Mucosa of descending colon (tissue), 3 donors: ENCODE measurements at places on chromosomes 12 and 14. TPM values are rescaled to one million over a fixed set of nuclear protein-coding genes. Genes with fewer than 3 reads are reported as not detected.
A peak's percentile ranks its signal among the peaks of the same experiment; 100 is the strongest.

DNA sequence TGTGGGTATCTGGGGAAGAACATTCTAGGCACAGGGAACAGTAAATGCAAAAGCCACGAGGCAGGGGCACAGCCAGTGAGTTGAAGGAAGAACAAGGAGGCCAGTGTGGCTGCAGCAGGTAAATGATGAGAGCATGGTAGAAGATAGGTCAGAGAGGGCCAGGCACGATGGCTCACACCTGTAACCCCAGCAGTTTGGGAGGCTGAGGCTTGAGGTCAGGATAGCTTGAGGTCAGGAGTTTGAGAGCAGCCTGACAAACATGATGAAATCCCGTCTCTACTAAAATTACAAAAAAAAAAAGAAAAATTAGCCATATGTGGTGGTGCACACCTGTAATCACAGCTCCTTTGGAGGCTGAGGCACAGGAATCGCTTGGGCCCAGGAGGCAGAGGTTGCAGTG lies 86.7 kb upstream of the ESRRB start:
- DNase-seq: no peak

DNA sequence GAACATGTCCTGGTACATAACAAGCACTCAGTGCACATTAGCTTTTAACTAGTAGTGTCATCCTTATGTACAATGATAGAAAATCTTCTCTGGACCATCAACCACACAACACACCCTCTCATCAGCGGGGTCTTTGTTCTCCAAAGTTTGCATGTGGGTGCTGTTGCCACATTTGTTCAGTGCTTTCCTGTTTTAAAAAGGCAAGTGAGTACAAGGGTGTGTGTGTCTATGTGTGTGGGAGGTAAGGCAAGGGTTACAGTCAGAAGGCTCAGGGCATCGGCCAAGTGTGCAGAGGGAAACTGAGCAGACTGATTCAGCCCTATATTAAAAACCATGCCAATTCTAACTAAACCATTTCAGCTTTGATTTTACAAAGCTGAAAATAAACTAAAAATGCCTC lies 17.9 kb downstream of the KRT76 start:
- no peak for DNase-seq

GRCh38 chr12:104738776-104739642 lies 219.1 kb downstream of the SLC41A2 start:
- DNase-seq: no peak

- no peak for DNase-seq
These were observed 2.1 kb downstream of the TESC start for GRCh38 chr12:117097159-117097558.

- no peak for DNase-seq
These were observed 144.2 kb downstream of the KICS2 start for GRCh38 chr12:64077922-64078321.

DNA sequence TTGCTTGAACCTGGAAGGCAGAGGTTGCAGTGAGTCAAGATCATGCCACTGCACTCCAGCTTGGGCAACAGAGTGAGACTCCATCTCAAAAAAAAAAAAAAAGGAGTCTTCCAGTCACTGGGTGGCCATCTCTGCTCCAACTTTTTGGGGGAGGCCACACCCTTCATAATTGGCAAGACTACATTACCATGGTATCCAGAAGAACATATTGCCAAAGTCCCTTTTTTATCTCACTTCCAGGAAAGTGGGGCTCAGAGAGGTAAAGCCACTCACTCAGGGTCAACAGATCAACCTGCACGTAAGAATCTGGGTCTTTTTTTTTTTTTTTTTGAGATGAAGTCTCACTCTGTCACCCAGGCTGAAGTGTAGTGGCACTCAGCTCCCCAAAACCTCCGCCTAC lies 5.0 kb upstream of the CD63 start:
- DNase-seq: no peak

GRCh38 chr12:14960548-14961465 lies 594 bp downstream of the ARHGDIB start:
- DNase-seq: no peak

DNA sequence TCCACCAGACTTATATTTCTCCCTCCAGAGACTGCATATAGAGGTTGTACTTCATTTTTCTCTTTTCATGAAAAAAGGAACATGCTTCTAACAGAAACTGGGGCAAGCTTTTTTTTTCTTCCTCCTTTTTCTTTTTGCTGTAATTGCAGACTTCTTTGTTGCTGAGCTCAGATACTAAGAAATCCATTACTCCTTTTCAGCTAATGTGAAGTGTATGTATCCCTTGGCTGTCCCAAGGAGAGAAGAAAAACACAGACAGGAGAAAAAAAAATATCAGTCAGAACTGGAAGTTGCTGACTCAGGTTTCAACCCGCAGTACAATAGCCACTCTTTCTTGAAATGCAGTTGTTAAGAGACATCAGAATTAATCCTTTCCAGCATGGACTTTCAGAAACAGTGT lies 1248.4 kb downstream of the LRFN5 start:
- no peak for DNase-seq

- no peak for DNase-seq
These were observed 68.2 kb downstream of the ATP23 start for GRCh38 chr12:58009405-58010195.

- DNase-seq: peak; percentile 61
These were observed 1059.8 kb downstream of the TMEM121 start for GRCh38 chr14:106586098-106586704.

- no peak for DNase-seq
These were observed 99.9 kb downstream of the TMTC3 start for GRCh38 chr12:88241862-88242570.

DNA sequence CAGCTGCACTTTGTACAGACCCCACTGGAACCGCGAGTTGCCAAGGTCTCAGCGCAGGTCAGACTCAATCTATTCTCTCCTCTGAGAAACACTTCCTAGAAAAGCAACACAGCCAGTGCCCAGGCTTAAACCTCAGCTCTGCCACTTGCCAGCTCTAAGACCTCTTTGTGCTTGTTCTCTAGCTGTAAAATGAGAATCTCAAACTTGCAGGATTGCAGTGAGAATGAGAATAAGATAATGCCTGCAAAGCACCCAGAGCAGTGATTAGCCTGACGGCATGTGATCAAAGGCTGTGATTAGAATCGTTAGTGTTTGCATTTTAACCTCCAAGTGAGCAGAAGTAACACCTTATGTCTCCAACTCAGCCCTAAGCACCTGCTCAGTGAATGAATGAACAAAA lies 21.3 kb downstream of the ANO2 start:
- no peak for DNase-seq

DNA sequence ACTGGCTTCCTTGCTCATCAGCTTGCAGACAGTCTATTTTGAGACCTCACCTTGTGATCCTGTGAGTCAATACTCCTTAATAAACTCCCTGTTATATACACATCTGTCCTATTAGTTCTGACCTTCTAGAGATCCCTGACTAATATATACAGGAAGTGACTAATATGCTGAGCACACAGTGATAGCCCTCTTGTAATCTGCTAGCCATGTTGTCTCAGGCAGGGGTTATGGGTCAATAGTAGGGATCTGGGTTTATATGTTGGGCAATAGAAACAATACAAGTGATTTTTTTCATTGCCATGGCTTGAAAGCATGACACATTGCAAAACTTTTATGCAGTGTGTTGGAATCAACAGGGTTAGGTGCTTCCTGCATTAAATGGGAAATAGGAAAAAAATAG lies 562.2 kb downstream of the GALC start:
- no peak for DNase-seq

The RBP5 gene
- total RNA-seq: 2.5 TPM

GRCh38 chr14:51575349-51576116 lies 76.2 kb upstream of the FRMD6 start:
- no peak for DNase-seq

GRCh38 chr12:70744178-70744577 lies 106.9 kb upstream of the PTPRB start:
- DNase-seq: no peak

The ANO4 gene
- total RNA-seq: 1.9 TPM

The FLRT2 gene
- total RNA-seq: 4.9 TPM

DNA sequence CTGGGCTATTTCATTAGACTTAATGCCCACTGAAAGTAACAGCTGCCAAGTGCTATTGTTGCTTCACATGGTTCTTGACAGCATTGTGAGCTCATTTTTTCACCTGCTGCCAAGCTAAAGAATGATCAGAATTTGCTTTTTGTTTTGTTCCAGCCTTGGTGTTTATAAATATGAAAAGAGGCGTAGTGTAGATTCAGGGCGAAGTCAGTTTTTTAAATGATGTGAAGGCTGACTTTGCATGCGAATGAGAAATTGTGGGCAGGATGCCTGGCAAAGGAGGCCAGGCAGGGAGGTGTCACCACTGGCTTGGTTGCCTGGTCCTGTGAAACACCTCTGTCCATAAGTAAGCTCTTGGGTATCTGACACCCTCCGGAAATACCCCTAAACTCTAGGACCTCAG lies 93.3 kb upstream of the NAP1L1 start:
- DNase-seq: no peak

The KCNH3 gene
- 0.13 TPM for total RNA-seq

DNA sequence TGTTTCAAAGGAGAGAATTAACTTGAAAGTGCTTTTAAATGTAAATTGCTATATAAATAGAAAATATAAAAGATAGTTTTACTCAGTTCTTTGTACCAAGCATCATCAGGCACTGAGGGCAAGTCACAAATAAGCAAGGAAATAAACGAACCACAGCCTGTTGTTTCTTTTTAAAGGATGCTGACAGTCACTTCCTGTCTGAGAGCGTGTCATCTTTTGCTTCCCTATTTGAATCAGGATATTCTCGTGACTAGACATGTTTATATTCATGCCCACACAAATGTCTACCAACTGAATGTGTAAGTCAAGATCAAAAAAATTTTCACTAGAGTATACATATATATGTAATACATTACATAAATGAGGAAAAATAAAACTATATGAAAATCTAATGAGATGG lies 31.4 kb upstream of the SLC2A13 start:
- DNase-seq: no peak

The SALL2 gene
- total RNA-seq: 1.0 TPM

DNA sequence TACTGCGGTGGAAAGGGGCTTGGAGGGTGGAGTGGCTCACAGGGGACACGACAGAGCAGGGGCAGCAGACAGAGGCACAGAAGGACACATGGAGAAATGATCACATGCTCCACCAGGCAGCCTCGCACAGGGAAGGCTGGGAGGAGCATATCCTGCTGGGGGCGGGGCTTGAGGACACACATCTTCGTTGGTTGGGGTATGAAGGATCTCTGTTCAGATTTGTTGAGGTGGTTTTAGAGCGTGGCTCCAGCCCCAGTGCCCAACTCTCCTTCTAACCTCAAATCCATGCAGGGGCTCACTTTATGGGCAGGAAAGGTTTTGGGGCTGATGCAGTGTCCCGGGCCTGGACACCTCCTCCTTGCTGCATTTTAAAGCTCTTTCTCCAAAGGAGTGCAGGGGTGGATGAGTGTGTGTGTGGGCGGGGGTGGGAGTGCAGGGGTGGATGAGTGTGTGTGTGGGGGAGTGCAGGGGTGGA lies 733 bp upstream of the P3H3 start:
- DNase-seq: peak; percentile 87

DNA sequence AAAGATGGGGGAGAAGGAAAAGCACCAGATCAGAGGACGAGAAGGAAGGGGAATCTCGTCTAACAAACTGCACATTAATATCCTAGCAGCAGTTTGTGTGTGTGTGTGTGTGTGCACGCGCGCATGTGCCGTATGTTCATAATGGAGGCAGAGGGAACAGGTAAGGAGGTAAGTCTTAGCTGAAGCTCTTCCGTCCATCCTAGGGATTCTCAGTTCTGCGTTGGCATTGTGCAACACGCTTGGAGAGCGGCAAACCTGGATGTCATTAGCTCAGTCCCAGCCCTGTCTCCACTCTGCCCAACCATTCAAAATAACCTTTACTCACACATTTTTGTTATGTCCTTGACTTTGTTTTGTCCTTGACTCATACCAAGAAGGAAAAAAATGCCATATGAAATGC lies 1.6 kb upstream of the C1R start:
- DNase-seq: no peak

The TXNDC16 gene
- 10.3 TPM for total RNA-seq

The VPS37B gene
- 81.8 TPM for total RNA-seq

GRCh38 chr12:56286044-56286830 lies 13.9 kb downstream of the CS start:
- no peak for DNase-seq

DNA sequence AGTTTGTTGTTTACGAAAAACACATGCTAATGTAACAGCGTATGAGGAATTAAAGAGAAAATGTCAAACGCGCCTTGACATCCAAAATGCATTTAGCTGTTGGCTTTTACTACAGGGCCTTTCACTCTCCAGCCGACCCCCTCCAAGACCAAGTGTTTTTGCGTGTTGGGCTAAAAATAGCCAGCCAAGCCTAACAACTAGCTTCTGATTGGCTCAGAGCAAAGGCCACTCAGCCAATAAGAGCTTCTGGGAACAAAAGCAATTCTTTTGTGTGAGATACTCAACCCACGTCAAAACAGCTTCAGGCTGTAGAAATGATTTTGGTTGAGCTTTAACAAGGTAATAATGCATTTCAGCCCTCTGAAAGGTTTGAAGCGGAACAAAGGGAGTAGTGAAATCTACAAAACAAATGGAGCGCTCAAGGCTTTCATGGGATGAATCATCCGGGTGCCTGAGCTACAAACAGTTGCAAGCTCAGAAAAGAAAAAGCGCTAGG lies 198.7 kb upstream of the DCN start:
- no peak for DNase-seq

GRCh38 chr14:39398382-39398781 lies 33.9 kb downstream of the FBXO33 start:
- no peak for DNase-seq

The OAS2 gene
- 4.6 TPM for total RNA-seq

GRCh38 chr12:31536672-31537071 lies 54.3 kb downstream of the DENND5B start:
- DNase-seq: no peak

- DNase-seq: no peak
These were observed 114.4 kb upstream of the TMEM233 start for GRCh38 chr12:119479121-119479561.

The PPP1R12A gene
- total RNA-seq: 253 TPM

GRCh38 chr14:77580964-77581505 lies 35.4 kb downstream of the SPTLC2 start:
- DNase-seq: no peak

DNA sequence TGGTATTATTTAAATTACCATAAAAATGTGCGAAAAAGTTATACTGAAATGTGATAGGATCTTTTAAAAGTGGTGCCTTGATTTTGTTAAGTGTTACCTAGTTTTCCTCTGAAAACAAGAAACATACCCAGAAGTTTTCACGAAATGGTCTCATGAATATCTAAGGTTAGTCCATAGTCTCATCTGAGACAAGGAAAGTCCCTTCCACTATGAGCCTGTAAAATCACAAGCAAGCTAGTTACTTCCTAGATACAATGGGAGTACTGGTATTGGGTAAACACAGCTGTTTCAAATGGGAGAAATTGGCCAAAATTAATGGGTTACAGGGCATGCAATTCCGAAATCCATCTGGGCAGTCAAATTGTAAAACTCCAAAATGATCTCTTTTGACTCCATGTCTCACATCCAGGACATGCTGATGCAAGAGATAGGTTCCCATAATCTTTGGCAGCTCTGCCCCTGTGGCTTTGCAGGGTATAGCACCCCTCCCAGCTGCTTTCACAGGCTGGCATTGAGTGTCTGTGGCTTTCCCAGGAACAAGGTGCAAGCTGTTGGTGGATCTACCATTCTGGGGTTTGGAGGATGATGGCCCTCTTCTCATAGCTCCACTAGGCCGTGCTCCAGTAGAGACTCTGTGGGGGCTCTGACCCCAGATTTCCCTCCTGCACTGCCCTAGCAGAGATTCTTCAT lies 271.4 kb downstream of the NAV3 start:
- no peak for DNase-seq
